ENCODE measurements at places on chromosomes 3 and 15.

DNA sequence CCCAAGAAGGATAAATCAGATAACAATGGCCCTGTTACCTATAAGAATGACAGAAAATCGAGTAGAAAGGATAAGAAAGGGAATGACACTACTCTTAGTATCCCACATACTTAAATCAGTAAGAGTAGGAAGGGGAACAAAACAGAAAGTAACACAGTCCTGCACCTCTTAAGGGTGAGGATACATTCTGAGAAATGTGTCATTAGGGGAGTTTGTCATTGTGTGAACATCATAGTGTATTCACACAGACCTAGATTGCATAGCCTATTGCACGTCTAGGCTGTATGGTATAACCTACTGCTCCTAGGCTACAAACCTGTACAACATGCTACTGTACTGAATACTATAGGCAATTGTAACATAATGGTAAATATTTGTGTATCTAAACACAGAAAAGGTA lies 142.6 kb downstream of the PLCH1 start:
- DNase-seq: no peak

- DNase-seq: peak; percentile 28
These were observed 109.3 kb upstream of the MRPS22 start for GRCh38 chr3:139234491-139234890.

- no peak for DNase-seq
These were observed 1.0 kb downstream of the C15orf61 start for GRCh38 chr15:67521783-67522568.

DNA sequence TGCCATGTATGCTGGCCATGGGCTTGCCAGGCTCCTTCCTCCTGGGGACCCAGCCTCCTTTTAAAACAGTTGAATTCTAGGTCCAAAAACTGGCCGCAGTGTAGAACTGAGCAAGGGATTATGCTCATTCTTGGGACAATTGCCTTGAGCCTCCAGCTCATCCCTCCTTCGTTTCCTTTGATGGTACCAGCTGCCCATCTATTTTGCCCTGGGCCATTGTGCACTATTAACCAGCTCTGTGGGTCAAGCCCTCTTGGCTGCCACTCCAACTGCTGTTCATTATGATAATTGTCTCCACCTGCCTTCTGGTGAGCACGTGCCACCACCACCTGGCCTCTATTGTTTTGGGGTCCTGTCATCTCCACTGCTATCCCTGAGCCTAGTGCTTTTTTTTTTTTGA lies 75.8 kb upstream of the SYN2 start:
- no peak for DNase-seq

DNA sequence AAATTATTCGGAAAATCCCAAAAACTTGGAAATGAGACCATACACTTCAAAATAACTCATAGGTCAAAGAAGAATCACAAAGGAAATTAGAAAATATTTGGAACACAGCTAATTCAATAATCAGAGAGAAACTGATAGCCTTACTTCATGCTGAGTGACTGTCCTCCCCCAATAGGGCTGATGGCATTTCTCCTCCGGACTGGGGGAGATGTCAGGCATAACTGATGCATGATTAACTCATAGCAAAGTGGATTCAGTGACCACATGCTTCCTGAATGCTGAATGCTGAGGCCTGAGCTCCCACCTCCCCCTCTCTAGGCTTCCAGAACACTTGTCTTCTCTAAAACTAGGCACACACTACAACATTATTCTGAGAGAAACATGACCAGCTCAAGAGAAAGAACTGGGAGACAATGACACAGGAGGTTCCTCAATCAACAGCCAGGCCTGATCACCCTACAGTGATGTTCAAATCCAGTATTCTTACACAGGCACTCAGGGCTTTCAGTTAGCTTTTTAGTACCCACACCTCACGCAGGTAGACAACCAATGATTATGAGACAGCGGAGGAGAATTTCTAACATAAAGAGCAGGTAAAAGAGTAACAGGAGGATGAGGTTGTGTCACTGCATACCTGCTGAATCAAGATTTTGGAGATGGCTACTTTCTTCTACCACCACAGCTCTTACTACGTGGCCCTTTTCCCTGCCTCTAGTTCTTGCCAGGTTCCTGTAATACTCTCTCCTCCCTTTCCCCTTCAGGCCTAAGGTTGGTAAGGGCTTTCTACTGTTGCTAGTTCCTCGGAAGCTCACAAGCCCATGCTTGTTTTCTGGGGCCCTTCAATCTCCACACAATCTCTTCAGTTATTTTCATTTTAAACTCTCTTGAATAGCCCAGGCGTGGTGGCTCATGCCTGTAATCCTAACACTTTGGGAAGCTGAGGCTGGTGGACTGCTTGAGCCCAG lies 96.1 kb downstream of the FMN1 start:
- DNase-seq: peak; percentile 34

DNA sequence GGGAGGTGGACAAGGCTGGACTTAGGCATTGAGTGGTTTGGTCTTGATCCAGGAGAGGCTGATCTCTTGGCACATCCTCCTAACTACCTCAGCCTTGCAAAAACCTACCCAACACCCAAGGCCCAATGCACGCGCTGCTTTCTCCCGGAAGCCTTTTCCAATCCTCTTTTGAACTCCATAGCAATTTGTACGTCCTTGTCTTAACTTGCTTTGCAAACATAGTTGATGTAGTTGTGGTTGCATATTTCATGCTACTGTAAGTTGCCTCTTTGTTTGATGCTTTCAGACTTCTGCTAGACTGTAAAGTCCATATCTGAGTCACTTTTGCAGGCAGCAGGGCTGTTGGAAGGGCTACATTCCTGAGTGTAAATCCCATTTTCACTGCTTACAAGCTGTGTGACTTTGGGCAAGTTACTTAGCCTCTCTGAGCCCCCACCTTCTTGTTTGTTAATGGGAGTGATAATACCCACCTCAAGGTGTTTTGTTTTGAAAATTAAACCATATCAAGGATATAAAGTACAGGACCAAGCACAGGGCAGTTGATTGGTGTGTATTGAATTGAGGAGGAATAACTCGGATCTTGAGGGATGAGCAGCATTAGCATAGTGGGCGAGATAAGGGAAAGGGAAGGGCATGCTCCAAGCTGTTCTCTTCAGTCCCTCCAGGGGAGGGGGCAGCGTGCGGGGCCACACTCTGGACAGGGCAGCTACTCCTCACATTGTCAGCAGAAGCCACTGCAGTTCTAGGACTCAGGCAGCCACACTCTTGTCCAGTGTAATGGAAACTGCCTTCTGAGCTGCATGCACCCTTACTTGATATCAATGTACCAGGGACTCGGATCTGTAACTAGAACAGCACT lies 28.8 kb downstream of the SIAH2 start:
- peak; percentile 58 for DNase-seq

- DNase-seq: no peak
These were observed 962 bp downstream of the NMNAT3 start for GRCh38 chr3:139676632-139677387.

DNA sequence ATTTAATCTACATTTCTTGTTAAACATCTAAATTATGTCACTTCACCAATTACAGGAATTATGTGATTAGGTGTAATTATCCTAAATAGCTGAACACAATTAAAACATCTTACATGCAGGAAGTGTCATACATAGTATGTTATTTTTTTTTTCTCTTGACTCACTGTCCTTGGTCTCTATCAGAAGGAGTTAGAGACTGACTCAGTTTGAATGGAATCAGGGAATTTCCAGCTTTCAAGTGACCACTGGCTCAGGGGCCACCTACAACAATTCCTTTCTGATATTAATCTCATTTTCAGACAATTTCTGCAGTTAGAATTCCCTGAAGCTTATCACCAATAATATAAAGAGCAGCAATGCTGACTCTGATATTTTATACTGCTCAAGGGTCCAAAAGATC lies 400.7 kb downstream of the ROBO1 start:
- no peak for DNase-seq

- DNase-seq: no peak
These were observed 11.8 kb downstream of the DPH3 start for GRCh38 chr3:16252988-16253387.

- peak; percentile 83 for DNase-seq
These were observed 236.8 kb downstream of the OPA1 start for GRCh38 chr3:193829781-193830180.

- DNase-seq: no peak
These were observed 180.5 kb upstream of the RASGRP1 start for GRCh38 chr15:38745126-38745525.

DNA sequence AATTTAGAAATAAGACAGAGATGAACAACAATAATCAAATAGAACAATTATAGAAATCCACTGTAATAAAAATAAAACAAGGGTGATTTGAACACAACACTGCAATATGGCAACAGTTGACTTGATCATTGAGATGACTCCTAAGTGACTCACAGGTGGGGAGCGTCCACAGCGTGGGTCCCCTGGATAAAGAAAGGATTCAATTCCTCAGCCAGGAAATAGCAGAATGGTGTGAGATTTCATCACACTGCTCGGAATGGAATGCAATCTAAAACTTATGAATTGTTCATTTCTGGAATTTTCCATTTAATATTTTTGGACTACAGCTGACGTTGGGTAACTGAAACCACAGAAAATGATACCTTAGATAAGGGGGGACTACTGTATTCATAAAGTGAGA lies 82.0 kb downstream of the CNTN3 start:
- peak; percentile 10 for DNase-seq

DNA sequence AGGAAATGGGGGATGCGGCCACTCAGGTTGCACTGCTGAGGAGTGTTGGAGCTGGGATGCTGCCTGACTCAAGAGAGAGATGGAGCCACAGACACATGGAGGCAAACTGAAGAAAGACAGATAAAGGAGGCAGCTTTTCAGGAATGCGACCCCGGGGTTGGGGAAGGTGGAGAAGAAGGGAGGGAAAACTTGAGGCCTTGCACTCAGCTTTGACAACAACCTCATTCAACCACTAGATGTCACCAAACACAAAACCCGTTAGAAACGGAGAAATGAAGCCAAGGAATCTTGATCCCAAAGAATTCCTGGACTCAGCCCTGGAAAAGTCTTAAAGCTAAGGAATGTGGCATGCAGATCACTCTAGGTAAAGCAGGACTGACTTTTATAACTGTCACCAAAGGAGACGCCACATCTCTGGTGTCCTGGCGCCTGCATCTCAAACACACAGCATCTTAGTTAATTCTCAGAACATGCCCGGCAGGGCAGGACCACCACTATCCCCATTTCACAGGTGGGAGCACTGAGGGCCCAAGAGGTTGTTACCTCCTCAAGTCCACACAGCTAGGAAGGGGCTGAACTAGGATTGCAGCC lies 59.6 kb upstream of the LMCD1 start:
- peak; percentile 57 for DNase-seq

GRCh38 chr3:3675801-3676200 lies 123.4 kb upstream of the LRRN1 start:
- DNase-seq: no peak

DNA sequence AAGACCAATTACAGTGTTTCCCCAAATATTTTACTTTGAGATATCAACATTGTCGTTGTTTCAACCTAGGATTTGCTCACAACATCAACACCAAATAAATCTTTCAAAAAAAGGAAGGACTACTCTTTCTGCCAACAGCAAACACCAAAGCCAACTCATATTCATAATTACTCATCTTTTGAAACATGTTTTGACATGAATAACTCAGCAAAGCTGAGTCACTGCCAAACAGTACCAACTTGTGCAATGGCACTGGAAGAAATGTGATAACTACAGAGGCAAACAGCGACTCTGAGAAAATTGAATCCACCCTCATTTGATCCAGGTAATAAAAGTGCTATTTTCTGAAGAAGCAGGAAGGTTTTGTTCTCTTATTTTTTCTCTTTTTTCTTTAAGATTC lies 67.2 kb downstream of the PEX5L start:
- DNase-seq: peak; percentile 46

- DNase-seq: no peak
These were observed 81.5 kb upstream of the KCNMB2 start for GRCh38 chr3:178454726-178455125.

DNA sequence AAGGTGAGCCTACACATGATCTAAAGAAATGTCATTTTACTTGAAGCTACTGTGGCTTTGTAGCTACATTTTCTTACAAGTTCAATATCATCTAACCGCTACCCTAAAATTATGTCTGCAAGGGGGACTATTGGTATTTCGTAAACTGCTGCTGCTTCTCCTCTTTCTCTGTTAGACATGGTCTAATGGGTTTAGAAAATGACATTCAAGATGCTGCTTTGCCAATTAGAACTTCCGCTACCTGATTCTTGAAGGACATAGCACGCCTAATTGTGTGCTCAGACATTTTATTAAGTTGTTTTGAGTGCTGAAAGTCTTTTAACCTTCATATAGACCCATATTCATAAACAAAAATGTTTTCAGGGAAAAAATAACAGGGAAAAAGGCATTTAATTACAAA lies 283.7 kb upstream of the ICE2 start:
- no peak for DNase-seq

DNA sequence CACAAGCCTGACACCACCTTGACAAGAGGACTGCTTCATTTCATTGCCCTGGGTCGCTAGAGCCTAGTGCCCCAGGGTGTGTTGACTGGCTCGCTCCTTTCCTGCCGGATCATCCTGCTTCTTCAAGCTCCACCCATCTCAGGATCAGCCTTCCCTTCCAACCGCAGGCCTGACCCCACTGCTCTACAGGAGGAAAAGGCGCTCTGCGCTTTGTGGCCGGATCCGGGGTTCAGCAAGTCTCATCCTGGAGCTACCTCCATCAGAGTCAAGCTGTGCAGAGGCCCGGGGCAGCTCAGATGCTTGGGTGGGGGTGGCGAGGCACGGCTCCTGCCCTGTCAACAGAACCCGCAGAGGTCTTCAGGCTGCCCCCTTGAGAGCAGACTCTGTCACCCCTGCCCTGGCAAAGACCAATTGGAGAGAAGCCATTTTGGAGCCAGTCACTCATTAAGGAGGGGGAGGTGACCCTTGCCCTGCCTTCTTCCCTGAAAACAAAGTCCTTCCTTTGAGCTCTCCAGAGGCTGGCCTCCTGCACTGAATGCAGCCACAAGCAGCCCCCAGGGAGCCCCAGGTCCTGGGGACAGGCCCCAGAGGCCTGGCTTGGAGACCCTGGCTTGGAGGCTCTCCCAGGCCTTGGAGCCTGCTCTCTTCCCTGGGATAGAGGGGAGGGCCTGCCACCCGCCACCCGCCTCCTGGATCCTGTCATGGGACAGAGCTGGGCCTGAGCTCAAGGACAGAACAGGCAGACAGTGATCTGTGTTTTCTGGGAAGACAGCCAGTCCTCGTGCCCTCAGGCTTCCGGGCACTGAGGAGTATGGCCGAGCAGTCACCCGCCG lies 80.3 kb downstream of the CPN2 start:
- DNase-seq: no peak
